HCT116 (cell line): ENCODE measurements at places on chromosomes 4 and X. TPM values are rescaled to one million over a fixed set of nuclear protein-coding genes. Genes with fewer than 3 reads are reported as not detected.

- DNase-seq, result no peak
Observed at GRCh38 chrX:55778322-55778721, 60.8 kb downstream of the RRAGB start.

DNA sequence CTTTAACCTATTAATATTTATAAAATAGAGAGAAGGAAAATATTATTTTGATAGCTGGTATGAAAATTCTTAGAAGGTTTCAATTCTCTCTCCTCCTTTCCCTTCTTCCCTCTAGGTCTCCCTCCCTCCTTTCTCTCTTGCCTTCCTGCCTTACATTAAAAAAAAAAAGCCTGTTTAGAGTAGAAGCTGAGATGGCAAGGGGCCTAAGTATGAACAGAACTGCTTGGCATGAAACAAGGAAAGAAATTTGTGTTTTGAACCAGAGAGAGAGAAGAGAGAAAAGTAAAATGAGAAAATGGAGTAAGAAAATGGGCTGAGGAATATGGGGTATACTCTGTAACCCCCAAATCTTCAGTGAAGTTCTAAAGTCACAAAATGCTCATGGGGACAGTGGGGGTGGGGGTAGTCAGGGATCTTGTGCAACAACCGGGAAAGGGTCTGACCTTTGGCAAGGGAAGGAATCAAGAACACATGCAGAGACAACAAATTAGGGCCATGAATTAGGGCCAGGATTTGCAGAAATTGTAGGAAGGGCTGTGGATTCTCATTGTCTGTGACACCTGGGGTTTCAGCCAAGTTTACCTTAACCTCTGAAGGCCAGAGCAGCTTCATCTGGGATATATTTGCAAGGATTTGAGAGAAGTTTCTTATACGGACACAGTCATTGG lies 30.6 kb downstream of the SUPT20HL2 start:
- no peak for DNase-seq

GRCh38 chr4:123300222-123301039 lies 96.2 kb upstream of the SPRY1 start:
- no peak for DNase-seq

DNA sequence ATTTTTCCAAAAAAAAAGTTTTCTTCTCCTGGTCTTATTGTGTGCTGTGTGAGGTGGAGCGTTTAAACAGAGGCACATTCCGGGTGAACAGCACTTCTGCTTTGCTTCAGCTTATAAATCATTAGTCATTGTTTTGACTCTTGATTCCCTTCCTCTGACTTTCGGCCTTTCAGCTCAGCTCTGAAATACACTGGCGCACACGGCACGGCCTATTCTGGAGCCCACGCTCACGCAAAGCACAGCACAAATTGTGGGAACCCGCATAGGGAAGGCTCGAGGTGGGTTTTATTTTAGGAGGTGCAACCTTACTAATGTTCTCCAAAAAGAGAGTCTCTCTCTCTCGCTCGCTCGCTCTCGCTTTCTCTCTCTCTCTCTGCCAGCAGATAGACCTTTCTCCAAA lies 4.0 kb downstream of the POU3F4 start:
- DNase-seq, result no peak

DNA sequence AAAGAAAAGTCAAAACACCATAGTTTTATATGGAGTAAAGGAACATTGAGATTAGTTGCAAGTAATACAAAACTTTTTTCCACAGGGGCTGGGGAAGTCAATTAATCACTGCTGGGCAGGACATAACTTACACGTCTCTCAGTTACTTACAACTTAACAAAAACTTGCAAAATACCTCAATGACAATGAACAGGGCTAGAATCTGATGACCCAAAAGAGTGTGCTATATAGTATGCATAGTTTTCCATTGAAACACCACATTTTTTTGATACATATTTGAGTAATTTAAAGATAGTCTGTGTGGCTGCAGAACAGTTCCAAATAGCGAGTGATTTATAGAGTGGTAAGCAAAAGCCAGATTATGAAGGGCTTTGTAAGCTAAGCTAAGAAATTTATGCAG lies 172.3 kb upstream of the TRPC5 start:
- no peak for DNase-seq

DNA sequence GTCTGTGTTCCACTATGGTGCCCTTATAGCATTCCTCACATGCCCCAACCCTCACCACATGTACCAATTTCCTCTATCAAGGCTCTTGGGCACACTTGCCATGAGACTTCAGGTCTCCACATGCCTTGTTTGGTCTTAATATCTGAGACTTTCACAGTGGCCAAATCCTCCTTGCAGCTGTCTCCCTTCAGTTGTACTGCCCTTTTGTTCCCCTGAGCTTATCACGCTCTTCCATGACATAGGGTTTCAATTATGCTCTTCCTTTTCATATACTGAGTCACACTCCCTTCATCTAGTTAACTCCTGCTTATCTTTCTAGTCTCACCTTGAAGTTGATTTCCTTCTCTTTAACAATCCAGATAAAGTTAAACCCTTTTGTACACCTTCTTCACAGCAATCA lies 212.9 kb downstream of the PDHA2 start:
- DNase-seq, result no peak

Gene PPP2R3B
- total RNA-seq, result 19.1 TPM
